ENCODE measurements at places on chromosomes 2 and 18. TPM values are rescaled to one million over a fixed set of nuclear protein-coding genes. Genes with fewer than 3 reads are reported as not detected.

GRCh38 chr18:50638016-50638883 lies 78.4 kb downstream of the MAPK4 start:
- no peak for DNase-seq

ECEL1 gene
- total RNA-seq: 2.1 TPM

RAB6D gene
- not detected for total RNA-seq

DNA sequence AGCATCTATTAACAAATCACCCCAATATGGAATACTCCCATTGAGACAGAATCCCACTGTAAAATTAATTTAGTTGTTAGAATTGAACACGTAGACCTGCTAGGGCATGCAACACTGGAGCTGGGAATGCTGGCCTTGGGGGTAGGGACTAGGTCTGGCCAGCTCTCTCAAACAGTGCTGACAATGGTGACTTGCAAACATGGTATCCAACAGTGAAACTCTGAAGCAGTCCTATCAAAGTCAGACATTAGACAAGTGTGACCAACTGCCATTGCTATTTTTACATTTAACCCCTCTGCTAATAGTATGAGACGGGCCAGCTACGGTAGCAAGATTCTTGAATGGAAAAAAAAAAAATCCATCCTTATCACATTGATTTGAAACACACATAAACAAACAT lies 7.2 kb downstream of the E2F6 start:
- no peak for DNase-seq

DNA sequence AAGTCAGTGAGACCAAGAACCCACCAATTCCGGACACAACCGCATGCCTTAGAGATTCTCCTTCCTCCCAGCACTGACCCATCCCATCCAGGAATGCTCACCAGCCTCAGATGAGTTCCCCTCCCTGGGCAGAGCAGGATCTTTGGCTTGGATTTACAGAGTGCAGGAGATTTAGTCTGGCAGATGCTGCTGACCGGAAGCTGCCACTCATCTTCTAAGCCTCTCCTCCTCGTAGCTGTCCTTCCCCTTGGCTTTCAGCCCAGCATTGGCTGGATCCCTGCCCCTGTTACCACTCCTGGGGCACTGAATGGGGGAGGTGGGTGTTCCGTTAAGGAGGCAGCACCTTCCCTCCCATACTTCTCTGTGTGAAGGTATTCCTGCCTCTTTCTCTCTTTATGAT lies 53.2 kb downstream of the VWA3B start:
- no peak for DNase-seq

GRCh38 chr2:222747526-222748160 lies 76.2 kb downstream of the MOGAT1 start:
- no peak for DNase-seq

DNA sequence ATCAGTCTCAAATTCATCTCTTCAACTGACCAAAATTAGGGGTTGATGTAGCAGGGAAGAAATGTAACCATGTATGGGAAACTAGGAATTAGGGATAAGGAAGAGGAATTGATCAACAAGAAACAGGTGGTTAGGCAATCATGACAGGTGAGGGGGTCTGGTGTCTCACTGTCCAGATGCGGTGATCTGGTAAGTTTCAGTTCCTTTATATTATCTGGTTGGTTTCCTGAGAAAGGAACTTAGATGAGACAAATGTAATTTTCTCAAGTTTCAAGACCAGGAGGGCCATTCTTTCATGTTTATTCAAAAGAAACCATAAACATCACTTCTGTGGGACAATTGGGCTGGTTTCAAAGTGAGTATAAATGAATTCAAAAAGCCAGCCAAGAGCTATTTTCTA lies 306.2 kb upstream of the KCNJ3 start:
- DNase-seq: no peak

CCDC88A gene
- total RNA-seq: 78.0 TPM

GRCh38 chr2:29189052-29189451 lies 73.8 kb downstream of the CLIP4 start:
- no peak for DNase-seq

DNA sequence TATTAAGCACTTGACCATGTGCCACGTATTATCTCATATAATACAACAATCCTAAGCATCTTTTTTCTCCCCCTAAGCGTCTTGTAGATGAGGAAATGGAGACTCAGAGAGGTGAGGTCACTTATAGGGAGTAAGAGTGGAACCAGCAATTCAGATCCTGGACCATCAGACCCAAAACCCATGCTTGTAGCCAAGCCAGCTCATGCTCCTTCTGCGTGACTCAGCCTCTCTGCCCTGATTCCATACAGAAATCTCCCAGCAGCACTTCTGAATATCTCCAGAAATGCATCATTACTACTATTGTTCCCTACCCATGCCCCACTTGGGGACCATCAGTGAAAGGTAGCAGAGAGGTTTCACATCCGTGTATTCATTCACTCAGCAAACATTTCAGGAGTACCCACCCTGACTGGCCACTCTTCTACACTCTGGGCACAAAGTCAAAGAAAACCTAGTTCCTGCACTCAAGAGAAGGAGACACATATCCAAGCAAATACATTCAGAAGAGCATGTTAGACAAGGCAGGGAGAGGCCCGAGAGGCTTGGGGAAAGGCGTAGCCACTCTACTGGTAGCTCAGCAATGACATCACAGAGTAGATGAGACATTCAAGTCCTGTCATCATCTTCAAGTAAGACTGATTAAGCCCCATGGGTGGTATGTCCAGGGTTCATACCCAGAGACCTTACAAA lies 141.9 kb downstream of the MTCL1 start:
- DNase-seq: no peak

DNA sequence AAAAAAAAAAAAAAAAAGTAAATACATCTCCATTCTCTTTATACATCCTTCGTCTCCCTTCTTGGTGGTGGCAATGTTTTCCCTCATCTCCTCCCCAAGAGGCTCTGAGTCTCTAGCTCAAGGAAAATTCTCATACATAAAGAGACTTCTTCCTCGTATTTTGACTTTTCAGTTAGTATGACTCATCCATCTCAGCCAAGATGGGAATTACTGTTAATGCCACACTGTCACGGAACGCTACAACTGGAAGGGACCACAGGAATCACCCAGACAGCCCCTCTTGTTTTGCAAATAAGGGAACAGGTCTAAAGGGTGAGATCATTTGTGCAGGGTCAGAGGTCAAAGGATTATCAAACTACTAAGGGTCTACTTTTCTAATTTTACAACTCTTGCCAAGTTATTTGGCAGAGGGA lies 19.5 kb downstream of the NFE2L2 start:
- no peak for DNase-seq

GALNT1 gene
- 53.3 TPM for total RNA-seq

- no peak for DNase-seq
These were observed 215.6 kb downstream of the MTX2 start for GRCh38 chr2:176484838-176485237.

GRCh38 chr2:190786404-190787166 lies 94.0 kb upstream of the GLS start:
- no peak for DNase-seq

DUSP19 gene
- 7.1 TPM for total RNA-seq

DNA sequence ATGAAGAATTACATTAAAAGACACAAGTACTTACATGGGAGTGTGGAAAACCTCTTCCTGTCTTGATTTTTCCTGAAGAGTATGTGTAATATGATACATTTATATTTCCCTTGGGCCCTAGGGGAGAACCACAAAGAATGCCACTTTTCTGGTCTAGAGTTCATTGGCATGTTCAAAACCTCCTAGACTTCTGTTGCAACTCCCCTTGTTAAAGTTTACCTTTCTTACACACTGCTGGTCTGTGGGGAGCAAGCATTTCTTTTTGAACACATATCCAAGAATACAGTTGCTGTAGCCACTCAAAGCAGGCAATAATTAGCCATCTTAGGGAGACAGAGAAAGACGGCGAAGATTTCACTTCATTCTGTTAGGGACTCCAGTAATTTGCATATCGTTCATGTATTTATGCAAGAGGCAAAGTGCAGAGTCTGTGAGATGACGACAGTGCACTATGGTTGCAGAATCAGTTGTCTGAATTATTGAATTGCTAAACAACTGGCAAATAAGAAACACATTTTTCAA lies 103.5 kb downstream of the NOL4 start:
- DNase-seq: no peak

TMEM182 gene
- total RNA-seq: 1.6 TPM

Data from aorta (tissue), 5 donors.